LoVo (cell line): ENCODE measurements at places on chromosomes 4 and X.

- DNase-seq = no peak
Measured at GRCh38 chr4:40648742-40649281, 19.1 kb upstream of the RBM47 start.

- DNase-seq = no peak
Measured at GRCh38 chrX:17697191-17697590, 40.1 kb upstream of the SCML1 start.

GRCh38 chrX:68273887-68274286, 159.4 kb downstream of the OPHN1 start:
- no peak for DNase-seq

GRCh38 chr4:100166297-100167039, 23.8 kb downstream of the DDIT4L start:
- DNase-seq = no peak

DNA sequence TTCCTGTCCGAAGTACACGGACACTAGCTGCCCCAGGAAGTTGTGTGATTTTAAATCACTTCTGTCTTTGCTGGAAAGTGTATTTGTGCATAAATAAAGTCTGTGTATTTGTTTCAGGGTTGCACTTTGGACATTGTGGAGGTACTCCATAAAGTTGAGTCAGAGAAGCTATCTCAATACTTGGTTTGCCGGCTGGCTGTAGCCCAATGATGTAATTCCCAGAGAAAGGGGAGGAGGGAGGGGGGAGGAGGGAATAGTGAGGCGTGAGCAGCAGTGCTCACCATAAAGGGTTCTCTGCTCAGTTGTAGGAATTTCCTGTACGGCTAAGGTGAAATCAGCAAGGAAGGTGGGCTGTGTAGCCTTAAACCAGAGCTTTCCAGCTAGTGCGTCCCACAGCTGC, 7.5 kb downstream of the APEX2 start:
- peak; percentile 49 for DNase-seq

- no peak for DNase-seq
Measured at GRCh38 chr4:29900336-29900735, 819.8 kb upstream of the PCDH7 start.

GRCh38 chr4:175394208-175394607, 417.9 kb downstream of the GPM6A start:
- DNase-seq = no peak

GRCh38 chrX:51614353-51615012, 4.2 kb downstream of the CENPVL3 start:
- no peak for DNase-seq

DNA sequence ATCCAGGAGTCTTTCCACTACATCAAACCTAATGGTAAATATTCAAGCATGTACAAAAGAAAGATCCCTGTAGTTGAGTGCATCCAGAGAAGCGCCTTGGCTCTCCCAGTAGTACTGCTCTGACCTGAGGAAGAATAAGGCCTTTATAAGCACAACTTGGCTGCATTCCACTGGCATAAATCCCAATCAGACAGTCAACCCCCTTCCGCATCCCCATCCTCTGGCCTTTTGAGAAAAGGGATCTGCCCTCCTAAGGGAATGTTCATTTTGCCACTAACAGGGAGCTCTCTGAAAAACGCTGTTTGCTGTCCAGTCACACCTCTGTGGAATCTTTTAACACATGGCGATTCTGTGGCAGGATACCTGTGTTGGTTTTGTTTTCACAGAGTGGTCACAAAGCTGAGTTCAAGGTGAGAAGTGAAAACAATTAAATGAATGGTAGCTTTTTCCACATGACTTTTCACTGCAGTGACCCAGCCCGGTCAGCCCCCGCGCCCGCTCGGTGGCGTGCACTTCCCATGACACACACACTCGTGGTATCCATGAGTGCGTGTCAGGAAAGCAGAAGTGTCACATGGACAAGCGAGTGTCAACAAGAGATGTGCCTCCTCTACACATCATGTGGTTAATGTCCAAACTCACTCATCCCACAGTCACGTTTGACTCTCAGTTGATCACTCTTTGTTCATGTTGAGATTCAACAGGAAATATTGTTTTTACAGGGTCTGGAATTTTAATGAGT, 112.2 kb upstream of the ENPP6 start:
- DNase-seq = no peak

DNA sequence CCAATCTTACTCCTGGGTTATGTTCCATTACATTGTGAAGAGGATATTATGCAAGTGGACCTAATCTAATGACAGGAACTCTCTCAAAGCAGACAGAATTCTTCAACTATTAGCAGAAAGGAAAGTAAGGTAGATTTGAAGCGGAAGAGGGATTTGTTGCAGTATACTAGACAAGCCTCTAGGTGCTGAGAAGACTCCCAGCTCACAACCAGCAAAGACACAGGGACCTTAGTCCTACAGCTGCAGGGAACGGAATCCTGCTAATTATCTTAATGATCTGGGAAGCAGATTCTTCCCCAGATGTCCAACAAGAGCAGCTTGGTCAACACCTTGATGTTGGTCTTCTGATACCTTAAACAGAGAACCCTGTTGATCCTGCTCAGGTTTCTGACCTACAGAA, 73.6 kb downstream of the STK32B start:
- no peak for DNase-seq

- DNase-seq = no peak
Measured at GRCh38 chrX:44462850-44463249, 79.8 kb downstream of the FUNDC1 start.

- no peak for DNase-seq
Measured at GRCh38 chr4:88738180-88738579, 40.6 kb upstream of the NAP1L5 start.

- peak; percentile 41 for DNase-seq
Measured at GRCh38 chr4:156946516-156947424, 24.8 kb downstream of the PDGFC start.

GRCh38 chr4:47954677-47955076, 40.3 kb upstream of the NFXL1 start:
- DNase-seq = no peak

DNA sequence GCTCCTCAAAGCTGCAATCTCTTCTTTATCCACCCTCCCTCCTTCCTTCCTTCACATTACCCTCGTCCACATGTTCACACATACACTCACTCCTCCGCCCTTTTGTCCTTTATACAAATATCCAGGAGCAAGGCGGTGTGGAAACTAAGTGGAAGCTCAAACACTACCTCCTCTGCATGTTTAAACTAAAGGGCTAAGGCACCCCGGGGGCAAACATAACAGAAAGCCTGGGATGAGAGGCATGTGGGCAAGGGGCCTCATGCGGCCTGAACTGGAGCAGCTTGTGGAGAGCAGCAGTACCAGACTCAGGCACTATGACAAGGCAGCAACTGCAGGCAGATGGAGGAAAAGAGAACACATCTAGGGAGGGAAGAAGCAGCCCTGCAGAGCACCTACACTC, 9.5 kb downstream of the MAB21L2 start:
- DNase-seq = no peak

GRCh38 chr4:102599455-102599854, 98.3 kb downstream of the NFKB1 start:
- DNase-seq = no peak

DNA sequence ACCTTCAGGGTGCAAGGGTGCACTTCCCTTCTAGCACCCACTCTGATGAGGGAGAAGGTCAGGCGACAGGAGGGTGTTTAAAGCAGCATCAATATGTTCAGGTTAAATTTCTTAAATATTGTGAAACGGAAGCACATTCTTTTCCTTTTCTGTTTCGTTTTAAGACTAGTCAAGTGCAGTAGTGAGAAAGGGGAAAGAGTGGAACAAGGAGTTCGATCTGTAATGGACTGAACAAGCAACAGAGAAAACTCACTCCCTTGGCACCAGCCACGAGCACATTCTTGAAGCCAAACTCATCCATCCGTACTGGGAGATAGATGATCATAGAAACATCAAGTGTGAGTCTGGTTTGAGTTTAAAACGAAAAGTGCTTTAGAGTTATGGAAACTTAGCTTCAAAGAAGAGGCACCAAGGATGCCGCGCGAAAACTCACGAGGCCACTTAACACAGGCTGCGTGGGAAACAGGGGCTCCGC, 815 bp downstream of the FAM53A start:
- DNase-seq = no peak

DNA sequence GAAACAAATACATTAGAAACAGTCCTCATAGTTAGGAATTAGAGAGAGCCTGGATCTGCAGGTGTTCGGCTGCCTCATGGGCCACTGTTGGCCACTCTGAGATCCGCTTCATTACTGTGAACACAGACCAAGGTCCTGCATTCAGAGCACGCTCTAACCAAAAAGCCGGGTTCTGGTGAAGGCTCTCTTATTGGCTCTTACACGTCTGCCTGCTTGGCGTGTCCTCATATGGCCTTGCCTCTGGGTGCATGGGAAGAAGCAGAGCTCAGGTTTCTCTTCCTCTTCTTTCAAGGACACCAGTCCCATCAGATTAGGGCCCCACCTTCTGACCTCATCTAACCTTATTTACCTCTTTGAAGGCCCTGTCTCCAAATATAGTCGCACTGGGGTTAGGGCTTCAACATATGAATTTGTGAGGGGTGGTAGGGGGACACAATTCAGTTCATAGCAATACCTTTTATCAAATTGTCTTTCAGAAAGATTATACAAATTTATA, 37.1 kb upstream of the ELF2 start:
- DNase-seq = no peak

DNA sequence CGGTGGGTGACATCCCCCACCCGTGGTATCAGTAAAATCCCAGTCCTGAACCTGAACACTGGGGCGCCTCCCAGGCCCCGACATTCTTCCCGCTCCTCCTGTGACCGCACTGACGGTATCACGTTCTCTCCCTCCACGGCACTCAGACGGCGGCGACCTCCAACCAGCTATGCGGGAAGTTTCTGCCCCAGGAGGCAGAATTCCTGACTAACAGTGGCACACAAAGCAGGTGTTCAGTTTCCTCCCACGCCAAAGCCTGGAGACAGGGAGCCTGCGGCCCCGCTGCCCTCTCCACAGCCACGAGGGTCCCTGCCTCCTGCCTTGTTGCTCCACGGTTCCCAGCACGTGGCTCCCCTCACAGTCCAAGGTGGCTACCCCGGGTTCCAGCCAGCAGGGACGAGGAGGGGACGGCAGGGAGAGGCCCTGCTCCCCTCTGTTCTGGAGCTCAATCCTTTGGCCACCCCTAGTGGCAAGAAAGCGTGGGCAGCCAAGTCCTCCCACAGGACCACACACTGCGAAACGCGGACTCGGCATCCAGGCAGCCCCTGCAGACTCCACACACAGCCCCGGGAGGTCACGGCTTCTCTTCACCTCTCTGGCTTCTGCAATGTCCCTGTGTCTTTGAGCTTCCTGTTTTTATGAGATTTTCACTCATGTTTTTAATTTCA, 15.2 kb downstream of the CTBP1 start:
- no peak for DNase-seq

- no peak for DNase-seq
Measured at GRCh38 chr4:185737489-185738037, 74.4 kb downstream of the SORBS2 start.

GRCh38 chrX:147537172-147537571, 374.5 kb upstream of the FMR1 start:
- no peak for DNase-seq

DNA sequence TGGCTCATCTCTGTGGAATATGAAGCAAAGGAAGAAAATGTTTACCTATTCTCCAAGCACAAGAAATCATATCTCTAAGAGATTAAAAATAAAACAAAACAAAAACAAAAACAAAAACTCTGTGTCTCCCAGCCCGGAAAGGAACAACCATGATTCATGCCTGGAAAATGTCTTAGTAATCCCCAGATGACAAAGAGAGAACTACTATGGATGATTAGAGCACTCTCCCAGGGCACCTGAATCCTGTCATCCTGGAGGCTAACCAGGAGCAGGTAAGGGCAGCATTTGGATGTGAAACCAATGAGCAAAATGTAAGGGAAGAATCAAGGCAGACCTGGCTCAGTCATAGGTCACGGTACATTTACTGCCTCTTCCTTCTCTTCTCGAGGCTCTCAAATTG, 1.7 kb upstream of the AKAP4 start:
- no peak for DNase-seq

DNA sequence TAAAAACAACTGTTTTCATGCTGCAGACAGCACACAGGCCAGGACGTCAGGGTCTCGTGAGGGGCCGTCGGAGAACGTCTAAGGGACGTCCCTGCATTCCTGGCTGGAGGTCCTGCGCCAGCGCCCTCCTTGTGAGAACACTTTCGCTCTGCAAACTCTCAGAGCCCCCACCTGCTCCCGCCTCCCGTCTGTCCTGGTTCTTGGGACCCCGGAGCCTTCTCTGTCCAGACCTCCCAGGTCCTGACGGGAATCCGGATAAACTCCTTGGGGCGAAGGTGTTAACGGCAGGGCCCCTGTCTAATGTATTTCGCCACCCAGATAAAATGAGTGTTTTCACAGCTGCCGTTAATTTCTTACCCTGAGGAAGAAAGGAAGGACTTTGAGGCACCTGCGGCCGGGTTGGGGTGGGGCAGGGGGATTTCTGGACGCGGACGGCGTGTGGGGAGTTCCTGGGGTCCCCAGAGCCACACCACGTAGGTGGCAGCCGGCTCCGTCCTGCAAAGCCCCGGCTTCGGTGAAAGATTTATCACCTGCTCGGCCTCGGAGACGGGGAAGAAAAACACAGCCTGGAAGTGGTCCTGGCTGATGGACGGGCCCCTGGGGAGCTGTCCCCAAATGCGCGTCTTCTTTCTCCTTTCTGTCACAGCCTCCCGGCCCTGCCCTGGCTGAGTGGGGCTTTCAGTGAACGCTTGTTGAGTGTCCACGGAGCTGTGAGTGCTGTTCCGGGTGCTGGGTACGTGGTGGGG, 35.1 kb upstream of the PPP2R3B start:
- no peak for DNase-seq

- DNase-seq = no peak
Measured at GRCh38 chr4:74830928-74831327, 36.6 kb upstream of the BTC start.

DNA sequence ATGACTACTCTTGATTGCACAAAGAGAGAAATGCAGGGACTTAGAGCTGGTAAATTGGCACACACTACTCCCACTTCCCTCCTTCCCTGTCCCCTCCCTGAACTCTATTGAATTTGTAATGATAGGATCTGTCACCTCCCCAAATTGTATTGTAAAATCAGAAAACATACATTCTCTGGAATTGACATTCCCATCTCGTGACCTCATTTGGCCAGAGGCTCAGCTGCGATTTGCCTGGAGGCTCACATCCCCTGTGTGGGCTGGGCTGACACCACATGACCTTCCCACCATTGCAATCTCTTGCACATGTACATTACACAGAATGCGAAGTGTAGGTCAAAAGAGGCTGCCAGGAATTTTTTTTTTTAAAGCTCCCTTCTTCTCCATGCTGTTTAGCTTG, 172.1 kb downstream of the MID1IP1 start:
- DNase-seq = no peak

DNA sequence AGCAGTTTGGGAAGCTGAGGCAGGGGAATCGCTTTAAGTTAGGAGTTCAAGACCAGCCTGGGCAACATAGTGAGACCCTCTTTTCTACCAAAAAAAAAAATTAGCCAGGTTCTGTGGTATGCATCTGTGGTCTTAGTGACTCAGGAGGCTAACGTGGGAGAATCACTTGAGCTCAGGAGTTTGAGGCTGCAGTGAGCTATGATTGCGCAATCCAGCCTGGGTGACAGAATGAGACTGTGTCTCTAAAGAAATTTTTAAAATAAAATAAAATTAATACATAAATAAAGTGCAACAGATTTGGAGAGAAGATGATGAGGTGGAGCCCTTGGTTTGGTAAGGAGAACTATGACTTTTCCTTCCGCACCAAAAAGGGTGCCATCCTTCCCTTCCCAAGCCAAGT, 436.9 kb downstream of the NLGN4X start:
- no peak for DNase-seq
